ENCODE measurements at places on chromosomes 2 and 18. TPM values are rescaled to one million over a fixed set of nuclear protein-coding genes. Genes with fewer than 3 reads are reported as not detected.
A peak's percentile ranks its signal among the peaks of the same experiment; 100 is the strongest.

GRCh38 chr2:219798430-219798829 is 171.0 kb downstream of the SLC4A3 start:
- H3K36me3 ChIP-seq = no peaks in the 10 kb centered on the region
- H3K4me1 ChIP-seq = no peaks in the 10 kb centered on the region
- H3K4me3 ChIP-seq = no peak overlapping the region
- DNase-seq = no peak
- no peak overlapping the region for H3K27ac ChIP-seq

- H3K27me3 ChIP-seq = no peaks in the 10 kb centered on the region
- H3K4me3 ChIP-seq = no peak overlapping the region
These were observed 968 bp upstream of the ASTL start for GRCh38 chr2:96139181-96139758.

GRCh38 chr2:230865766-230866755 is 1.3 kb downstream of the ITM2C start:
- DNase-seq = peak; percentile 74
- H3K4me3 ChIP-seq = peak overlapping the region; percentile 82
- H3K36me3 ChIP-seq = no peaks in the 10 kb centered on the region
- H3K4me1 ChIP-seq = peaks cover 10% of the 10 kb centered on the region
- no peaks in the 10 kb centered on the region for H3K27me3 ChIP-seq

RIOK3 gene
- 97.6 TPM for polyA plus RNA-seq

Measured in small intestine (tissue), 16 donors.